Left renal pelvis (tissue), 4 donors: ENCODE measurements at places on chromosomes 16 and 17.

- no peak for DNase-seq
Observed at GRCh38 chr17:74220219-74220618, 6.8 kb downstream of the TTYH2 start.

DNA sequence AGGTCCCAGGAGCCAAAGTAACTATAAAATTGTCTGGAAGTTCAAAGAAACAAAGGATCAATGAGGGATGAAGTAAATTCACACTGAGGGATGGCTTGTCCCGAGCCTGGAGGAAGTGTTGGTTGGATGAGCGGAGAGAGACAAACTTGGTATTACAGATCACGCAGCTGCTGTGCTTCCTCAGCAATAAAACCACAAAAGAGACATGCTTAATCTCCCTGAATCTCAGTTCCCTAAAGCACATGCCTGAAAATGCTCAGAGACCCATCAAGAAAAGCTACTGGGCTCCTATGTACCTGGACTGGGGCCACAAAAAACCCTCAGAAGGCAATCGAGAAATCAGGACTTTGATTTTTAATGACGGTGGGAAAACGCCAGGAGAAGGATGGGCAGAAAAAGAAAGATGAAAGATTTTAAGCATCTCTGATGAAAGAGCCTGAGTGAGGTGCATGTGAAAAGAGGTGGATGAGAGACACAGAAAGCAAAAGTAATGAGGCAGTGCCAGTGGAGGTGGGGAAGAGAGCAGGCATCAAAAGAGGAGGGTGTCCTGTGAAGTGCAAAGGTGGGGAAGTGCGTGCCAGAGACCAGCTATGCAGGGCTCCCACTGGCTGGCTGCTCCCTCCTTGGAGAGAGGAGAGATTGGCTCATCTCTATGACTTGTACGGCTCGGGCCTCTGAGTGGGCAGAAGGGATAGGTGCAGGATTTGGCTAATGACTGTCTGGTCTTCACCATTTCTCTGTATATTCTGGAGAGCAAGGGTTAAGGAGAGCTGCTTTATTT is 143.7 kb downstream of the ABCC12 start:
- no peak for DNase-seq

DNA sequence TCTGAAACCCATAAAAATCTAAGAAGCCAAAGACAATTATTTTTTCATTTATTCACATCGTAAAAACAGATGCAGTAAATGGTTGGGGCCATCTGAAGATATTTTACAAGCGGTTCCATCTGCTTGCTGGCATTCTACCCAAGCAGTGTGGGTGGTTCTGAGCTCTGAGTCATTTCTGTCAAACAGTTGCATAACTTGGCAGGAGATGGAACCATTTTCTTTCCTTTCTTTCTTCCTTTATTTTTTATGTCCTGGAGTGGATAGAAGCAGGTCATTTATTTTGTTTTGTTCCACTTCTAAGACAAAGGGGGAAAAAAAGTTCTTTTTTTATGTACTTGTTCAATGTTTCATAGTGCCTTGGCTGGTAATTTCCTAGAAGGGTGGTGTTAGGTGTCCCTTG is 1151.9 kb upstream of the GOT2 start:
- DNase-seq: no peak

- DNase-seq: no peak
Observed at GRCh38 chr17:77497578-77497934, 356.8 kb downstream of the SEC14L1 start.

GRCh38 chr16:86662195-86662594 is 83.8 kb downstream of the FOXL1 start:
- no peak for DNase-seq

- DNase-seq: peak; percentile 74
Observed at GRCh38 chr17:43778337-43779144, at the start of gene DUSP3. TSS of gene DUSP3 (minus strand) at chr17:43778977. CDS start at chr17:43778924, 53 bp downstream.

- DNase-seq: no peak
Observed at GRCh38 chr16:89638455-89638854, 19.1 kb downstream of the CHMP1A start.

GRCh38 chr17:16158714-16159113 is 56.6 kb downstream of the NCOR1 start:
- DNase-seq: no peak

DNA sequence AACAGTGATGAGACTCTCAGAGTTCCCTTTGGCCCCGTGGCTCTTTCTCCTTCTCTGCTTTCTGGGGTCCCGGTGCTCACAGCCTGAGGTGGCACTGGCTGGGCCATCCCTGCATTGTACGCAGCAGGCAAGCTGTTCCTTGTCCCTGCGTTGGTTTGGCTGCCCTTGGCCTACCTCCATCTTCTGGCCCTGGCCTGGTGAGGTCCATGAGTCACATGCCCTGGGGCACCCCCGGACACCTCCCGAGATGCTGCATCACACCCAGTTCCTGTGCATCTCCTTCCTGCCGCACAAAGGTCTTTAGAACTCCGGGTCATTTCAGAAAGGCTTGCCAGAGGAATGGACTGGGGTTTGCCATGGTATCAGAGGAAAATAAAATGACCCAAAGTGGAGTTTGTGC is 9.5 kb downstream of the SULT1A2 start:
- DNase-seq: no peak

- no peak for DNase-seq
Observed at GRCh38 chr16:3654249-3654991, at the start of gene DNASE1. TSS of gene DNASE1 (plus strand) at chr16:3654691. CDS start at chr16:3655374, 683 bp downstream.

DNA sequence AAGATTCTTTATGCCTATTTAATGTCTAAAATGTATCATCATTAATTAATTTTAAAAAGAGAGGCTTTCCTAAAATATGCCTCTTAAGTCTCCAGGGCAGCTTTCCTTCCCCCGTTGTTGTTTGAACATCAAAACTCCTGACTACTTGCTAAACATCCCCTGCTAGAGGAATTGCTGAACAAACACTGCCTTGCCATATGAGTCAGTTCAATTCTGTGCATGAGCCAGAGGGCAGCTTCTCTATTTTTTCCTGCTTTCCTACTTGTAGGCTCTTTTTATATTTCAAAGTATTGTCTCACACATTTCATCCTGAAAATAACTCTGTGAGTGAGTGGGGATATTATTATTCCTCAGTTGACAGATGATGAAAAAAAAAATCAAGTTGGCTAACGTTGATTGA is 143.4 kb downstream of the HS3ST4 start:
- no peak for DNase-seq

GRCh38 chr16:14564861-14565687 is 65.0 kb downstream of the PARN start:
- no peak for DNase-seq

DNA sequence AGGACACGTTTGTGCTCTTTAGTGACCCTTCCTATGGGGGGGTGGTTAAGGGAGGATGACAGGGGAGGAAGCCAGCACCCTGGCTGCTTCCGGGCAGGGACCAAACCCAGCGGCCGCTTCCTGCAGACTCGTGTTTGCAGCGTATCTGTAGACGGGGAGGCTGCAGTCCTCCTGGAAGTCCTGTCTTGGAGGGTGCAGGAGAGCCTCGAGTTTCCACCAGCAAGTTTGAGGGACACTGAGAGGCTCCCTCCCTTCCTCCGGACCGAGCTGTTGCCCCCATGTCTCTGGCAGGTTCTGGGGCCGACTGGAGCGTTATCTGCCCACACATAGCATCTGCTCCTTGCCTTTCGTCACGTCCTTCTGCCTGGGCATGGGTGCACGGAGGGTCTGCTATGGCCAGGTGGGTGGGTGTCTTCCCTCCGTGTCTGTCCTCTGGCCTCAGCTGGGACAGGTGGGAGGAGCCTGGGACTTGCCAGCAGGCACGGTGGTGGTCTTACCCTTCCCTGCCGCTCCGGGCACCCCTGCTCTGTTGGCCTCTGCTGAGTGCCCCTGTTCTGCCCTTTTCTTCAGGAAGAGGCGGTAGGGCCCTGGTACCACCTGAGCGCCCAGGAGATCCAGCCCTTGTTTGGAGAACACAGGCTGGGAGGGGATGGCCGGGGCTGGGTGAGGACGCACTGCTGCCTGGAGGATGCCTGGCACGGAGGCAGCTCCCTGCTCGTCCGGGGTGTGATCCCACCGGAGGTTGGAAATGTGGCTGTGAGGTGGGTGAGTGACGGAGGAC is 8.8 kb downstream of the ENGASE start:
- DNase-seq: no peak

GRCh38 chr17:81932333-81932983 is 4.6 kb downstream of the PYCR1 start:
- DNase-seq: no peak

- DNase-seq: no peak
Observed at GRCh38 chr17:64689106-64689505, 27.0 kb upstream of the SMURF2 start.

GRCh38 chr17:78716814-78717393 is 65.2 kb downstream of the CYTH1 start:
- DNase-seq: no peak

- DNase-seq: no peak
Observed at GRCh38 chr17:43068570-43069367, 43.7 kb downstream of the RND2 start.

GRCh38 chr17:45380046-45380765 is 52.5 kb downstream of the ARHGAP27 start:
- DNase-seq: no peak
